ENCODE measurements at places on chromosomes 5 and 9. TPM values are rescaled to one million over a fixed set of nuclear protein-coding genes. Genes with fewer than 3 reads are reported as not detected.

DNA sequence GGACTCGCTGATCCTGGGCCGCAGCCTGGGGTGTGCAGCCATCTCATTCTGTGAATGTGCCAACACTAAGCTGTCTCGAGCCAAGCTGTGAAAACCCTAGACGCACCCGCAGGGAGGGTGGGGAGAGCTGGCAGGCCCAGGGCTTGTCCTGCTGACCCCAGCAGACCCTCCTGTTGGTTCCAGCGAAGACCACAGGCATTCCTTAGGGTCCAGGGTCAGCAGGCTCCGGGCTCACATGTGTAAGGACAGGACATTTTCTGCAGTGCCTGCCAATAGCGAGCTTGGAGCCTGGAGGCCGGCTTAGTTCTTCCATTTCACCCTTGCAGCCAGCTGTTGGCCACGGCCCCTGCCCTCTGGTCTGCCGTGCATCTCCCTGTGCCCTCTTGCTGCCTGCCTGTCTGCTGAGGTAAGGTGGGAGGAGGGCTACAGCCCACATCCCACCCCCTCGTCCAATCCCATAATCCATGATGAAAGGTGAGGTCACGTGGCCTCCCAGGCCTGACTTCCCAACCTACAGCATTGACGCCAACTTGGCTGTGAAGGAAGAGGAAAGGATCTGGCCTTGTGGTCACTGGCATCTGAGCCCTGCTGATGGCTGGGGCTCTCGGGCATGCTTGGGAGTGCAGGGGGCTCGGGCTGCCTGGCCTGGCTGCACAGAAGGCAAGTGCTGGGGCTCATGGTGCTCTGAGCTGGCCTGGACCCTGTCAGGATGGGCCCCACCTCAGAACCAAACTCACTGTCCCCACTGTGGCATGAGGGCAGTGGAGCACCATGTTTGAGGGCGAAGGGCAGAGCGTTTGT is 19.9 kb downstream of the PTGES2 start:
- no peak for ATAC-seq

Gene ECSCR
- 12.8 TPM for total RNA-seq

GRCh38 chr9:105103776-105104175 is 140.7 kb upstream of the SLC44A1 start:
- ATAC-seq: no peak

DNA sequence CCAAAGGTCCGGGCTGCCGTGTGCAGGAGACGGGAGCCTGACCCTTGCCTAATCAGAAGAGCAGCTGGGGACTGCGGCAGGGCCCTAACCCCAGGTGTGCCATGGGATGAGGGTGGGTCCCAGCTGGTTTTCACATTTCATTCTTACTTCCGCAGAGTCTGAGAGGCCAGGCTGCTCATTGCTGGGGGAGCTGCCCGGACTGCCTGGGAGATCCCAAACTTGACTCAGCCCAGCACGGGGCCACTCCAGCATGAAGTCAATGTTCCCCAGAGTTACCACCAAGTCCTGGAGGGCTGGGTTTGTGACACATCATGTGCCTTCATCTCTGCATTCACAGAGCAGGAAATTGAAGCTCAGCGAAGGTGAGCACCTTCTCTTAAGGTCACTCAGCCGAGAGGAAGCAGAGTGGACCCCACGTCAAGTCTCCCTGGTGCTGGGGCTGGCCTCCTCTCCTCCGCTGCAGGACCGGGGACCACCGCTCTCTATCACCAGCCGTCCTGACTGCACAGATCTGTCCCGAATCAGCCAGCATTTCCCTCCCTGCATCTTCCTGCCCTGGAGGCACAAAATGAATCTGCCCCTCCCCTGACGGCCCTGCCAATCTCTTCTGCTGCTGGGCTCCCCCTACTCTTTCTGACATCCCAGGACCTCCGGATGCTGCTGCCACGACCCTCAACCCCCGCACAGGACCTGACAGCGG is 54.6 kb upstream of the PHYKPL start:
- ATAC-seq: no peak

DNA sequence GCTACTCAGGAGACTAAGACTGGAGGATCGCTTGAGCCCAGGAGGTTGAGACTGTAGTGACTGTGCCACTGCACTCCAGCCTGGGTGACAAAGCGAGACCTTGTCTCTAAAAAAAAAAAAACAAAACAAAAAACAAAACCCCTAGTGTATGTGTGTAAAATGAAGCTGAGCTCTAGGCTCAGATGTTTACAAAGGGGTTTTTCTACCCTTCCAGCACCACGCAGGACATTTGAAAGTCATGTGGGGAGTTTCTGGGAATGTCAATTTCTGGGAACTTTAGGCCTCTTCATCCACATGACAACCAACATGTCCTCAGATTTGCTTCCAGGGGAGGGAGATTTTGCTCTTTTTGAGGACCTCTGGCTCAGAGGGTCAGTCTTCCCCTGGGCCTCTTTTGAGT is 42.4 kb upstream of the AIF1L start:
- no peak for ATAC-seq

Gene TNFSF15
- 0.27 TPM for total RNA-seq

- ATAC-seq: no peak
Measured at GRCh38 chr5:37037840-37038239, 161.3 kb downstream of the NIPBL start.
